ENCODE measurements at places on chromosomes 5 and 9.
A peak's percentile ranks its signal among the peaks of the same experiment; 100 is the strongest.

- DNase-seq: no peak
These were observed 51.2 kb downstream of the DIAPH1 start for GRCh38 chr5:141567513-141568117.

GRCh38 chr5:56589481-56589860, 225.9 kb upstream of the MAP3K1 start:
- DNase-seq: no peak

GRCh38 chr9:114696814-114697544, 15.0 kb upstream of the TEX48 start:
- DNase-seq: no peak

DNA sequence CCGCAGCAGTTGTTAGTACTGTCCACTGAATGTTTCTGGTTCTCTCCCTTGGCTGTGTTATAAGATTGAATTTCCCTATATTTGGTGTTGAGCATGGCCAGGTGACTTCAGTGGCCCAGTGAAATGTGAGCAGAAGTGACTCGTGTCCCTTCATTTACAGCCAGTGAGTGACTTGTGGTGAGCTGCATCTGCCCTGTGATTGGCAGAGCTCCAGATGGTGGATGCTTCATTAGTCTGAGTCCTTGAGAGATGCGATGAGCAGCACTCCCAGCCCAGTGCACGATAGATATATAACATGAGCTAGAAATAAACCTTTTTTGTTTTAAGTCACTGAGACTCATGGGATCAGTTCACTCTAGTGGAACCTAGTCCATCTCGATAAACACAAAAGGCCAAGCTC, 19.3 kb downstream of the PCSK5 start:
- DNase-seq: no peak

- no peak for DNase-seq
These were observed 1.6 kb downstream of the PDGFRB start for GRCh38 chr5:150153957-150154617.

DNA sequence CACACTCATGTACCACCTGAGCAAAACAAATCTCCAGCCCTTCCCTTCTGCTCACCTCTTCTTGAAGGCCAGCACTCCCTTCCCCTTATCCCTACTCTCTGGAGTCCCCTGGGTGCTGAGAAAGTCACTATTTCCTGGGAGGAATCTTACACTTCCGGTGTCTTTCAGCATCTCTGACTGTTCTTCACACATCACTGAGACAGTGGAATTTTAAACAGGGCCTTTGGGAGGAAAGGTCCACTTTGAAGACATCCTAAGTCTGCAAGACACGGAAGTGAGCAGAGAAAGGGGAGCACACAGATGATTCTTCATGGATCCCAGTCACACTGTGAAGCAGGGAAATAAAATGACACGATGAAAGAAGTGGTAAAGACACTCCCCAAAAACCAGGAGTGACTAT, 25.6 kb downstream of the FRMD3 start:
- DNase-seq: no peak

DNA sequence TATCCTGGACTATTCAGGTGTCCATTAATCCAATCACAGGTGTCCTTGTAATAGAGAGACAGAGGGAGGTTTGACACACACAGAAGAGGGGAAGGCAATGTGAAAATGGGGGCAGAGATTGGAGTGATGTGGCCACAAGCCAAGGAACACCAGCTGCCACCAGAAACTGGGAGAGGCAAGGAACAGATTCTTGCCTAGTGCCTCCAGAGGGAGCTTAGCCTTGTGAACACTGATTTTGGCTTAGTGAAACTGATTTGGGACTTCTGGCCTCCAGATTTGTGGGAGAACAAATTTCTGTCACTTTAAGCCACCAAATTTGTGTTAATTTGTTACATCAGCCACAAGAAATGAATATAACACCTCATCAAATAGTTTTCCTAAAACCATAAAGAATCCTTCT, 416.2 kb downstream of the ENC1 start:
- DNase-seq: peak; percentile 43

DNA sequence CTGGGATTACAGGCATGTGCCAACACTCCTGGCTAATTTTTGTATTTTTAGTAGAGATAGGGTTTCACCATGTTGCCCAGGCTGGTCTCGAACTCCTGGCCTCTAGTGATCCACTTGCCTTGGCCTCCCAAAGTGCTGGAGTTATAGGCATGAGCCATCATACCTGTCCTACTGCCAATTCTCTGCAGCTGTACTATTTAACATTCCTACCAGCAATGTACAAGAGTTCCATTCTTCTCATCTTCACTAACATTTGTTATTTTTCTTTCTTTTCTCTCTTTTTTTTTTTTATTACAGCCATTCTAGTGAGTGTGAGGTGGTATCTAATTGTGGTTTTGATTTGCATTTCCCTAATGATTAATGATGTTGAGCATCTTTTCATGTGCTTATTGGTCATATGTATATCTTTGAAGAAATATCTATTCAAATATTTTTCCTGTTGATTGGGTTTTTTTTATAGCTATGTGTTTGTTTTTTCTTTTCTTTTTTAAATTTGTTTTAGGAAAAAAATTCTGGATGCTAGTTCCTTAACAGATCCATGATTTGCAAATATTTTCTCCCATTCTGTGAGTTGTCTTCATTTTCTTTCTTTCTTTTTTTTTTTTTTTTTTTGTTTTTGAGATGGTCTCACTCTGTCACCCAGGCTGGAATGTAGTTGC, 17.4 kb downstream of the ANKHD1 start:
- DNase-seq: no peak

- DNase-seq: no peak
These were observed 31.7 kb upstream of the ARAP3 start for GRCh38 chr5:141713616-141714309.

GRCh38 chr5:19496056-19496455, 491.9 kb downstream of the CDH18 start:
- no peak for DNase-seq

DNA sequence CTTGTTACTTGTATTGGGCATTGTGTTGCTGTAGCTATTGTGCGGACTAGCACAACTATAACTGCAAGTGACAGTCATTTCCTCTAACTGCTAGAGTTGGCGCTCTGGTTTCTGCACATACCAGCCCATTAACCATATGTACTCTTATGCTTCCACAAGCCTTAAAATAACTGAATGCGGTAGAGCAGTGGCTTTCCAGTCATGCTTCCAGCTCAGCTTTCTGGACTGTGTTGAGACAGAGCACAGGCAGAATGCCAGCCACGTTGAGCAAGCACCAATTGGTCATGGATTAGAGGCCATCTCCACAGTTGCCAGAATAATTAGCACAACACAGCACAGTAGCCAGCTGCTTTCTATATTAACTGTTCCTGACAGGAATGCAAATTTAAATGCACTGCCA, 12.2 kb downstream of the INVS start:
- no peak for DNase-seq

All from NCI-H2171 treated with DMSO at 0.1 percent for 48 hours (cell line).